GDM1 (cell line): ENCODE measurements at places on chromosomes 1 and 21.

DNA sequence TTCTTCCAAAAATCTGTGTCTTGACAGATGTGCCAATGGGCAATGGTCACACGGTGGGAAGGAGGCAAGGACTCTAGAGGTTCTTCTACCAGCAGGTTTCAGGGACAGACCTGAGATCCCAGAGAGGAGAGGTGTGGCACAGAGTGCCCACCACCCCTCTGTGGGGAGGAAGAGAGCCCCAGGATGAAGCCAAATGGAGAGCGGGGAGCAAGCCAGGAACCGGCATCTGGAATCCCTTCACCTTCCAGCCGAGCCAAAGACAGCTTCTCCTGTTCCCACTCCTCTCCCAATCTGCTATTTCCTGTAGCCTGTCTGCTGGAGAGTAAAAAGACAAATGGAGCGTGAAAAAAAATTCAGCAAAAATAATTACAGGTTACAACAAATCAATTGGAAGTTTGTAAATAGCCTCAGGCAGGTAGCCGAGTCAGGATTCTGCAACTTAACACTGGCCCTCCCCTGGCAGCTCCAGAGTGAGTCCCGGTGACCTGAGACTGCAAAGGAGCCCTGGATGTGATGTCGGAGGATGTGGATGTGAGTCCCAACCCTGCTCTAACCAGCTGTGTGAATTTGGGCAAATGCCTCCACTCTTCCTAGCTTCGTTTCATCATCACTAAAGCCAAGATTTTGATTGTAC is 45.4 kb upstream of the LRRN2 start:
- DNase-seq: no peak

DNA sequence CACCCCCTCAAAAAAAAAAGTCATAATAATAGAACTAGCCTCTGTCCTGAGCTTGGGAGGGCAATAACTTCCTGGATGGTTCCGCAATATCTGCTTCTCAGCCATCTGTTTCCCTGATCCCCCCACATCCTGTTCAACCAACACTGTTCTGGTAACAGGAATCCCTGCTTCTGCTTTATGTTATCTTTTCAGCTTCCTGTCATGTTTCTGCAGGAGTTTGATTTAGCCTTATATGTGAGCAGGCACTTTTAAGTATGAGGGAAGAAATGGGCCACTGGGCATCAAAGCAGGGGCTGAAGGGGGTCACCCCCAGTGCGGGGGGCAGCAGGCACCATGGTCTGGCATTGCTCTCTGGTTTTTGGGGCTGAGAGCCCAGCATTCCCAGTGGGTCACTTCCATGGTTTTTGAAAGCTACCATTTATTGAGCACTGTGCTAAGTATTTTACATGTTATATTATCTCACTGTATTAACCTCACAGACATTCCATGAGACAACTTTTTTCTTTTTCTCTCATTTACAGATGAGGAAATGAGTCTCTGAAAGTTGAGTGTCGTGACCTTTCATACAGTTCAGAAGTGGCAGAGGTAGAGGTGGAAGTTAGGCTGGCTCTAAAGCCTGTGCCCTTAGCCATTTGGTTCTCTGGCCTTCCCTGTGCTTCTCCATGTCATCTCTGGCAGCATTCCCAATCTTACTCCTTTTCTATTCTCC is 61.9 kb downstream of the DNTTIP2 start:
- DNase-seq: peak; percentile 89

GRCh38 chr21:45417951-45418300 is 13.0 kb downstream of the COL18A1 start:
- DNase-seq: no peak

- no peak for DNase-seq
Measured at GRCh38 chr1:155012026-155012546, 9.5 kb downstream of the ZBTB7B start.

GRCh38 chr1:204567071-204567470 is 50.9 kb downstream of the MDM4 start:
- no peak for DNase-seq

DNA sequence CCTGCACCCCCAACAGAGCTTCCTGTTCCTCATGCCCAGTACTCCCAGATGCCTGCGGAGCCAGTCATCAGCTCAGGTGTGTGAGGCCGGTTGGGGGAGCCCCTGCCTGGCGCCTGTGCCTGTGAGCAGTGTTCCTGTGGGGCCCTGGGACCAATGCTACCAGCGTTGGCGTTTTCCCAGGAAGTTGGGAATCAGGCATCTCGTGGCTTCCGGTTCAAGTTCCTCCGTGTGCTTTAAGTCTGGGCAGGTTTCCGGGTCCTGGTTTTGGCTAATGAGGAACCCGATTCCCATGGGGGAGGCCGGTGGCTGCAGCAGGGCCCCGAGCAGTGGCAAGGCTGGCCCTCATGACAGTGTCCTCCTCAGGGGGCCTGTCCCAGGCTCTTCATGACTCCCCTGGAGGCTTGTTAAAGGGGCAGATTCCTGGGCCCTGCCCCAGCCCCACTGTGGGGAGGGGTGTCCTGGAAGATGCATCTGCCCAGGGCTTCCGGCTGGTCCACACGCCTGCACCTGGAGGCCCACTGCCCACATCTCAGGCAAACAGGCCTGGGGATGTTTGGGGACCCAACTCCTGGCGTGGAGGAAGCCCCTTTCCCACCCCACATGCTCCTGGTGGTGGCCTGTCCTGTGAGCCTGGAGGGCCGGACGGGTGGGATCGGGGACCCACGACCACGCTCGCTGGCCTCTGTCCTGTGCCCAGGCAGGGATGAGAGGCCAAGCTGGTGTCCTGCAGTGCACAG is 26.2 kb downstream of the TP73 start:
- DNase-seq: no peak

DNA sequence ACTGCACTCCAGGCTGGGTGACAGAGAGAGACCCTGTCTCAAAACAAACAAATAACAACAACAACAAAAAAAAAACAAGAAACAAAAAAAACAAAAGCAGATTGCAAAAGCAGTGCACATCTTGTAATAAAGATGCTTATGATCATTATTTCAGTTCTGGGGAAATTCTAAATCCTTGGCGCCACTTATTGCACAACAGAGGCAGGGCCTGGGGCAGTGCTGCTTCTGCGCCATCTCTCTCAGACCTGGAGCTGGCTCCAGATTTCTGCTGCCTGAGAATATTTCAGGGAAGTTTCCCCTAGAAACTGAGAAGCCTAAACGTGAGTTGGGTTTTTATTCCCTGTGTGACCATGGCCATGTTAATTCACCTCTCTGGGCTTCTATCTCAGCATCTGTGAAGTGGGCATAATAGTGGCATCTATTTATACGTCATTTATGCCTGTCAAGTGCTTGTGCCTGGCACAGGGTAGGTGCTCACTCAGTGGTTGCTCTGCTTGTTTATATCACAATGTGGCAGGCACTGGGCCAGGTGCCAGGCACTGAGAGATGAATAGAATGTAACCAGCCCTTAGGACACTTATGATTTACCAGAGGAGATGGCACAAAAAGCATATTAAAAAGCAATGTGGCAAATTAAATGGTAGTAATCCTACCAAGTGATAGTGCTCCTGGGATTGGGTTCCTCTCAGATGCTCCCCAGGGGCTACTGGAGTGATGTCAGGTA is 67.9 kb downstream of the MDM4 start:
- no peak for DNase-seq

GRCh38 chr1:211923095-211923494 is 92.5 kb upstream of the LPGAT1 start:
- no peak for DNase-seq

DNA sequence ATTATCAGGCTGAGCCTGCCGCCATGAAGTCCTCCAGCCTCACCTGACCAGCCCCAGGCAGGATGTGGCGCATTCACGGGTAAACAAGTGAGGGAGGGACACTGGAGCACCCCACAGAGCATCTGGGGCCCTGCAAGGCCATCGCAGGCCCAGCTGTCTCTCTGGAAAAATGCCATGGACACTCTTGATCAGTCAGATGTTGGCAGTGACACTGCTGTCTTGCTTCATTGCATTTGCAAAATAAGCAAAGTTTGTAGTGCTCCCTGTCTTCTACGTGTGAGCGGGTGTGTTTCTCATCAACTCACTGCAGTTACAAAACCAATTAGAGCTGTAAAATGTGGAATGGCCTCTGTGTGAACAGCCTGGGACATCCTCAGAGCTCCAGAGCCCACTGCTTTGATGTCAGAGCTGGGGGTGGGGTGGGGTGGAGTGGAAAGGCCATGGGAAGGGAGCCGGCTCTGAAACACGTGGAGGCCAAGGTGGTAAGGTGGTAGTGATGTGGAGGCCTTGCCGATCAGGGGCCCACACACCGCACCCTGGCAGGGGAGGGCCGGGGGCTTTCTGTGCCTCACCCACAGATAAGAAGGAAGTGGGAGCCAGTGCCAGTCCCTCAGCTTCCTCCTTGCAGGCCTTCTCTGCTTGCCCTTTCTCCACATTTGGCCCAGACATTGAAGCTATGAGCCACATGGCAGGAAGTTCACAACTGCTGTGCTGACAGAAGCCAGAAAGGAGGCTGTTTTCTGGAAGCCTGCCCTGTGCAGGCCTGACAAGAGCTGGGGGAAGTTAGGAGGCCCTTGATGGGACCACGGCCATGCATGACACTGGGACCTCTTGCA is 254.9 kb downstream of the RHOU start:
- peak; percentile 94 for DNase-seq

- DNase-seq: no peak
Measured at GRCh38 chr1:230707732-230708630, 5.9 kb downstream of the AGT start.

DNA sequence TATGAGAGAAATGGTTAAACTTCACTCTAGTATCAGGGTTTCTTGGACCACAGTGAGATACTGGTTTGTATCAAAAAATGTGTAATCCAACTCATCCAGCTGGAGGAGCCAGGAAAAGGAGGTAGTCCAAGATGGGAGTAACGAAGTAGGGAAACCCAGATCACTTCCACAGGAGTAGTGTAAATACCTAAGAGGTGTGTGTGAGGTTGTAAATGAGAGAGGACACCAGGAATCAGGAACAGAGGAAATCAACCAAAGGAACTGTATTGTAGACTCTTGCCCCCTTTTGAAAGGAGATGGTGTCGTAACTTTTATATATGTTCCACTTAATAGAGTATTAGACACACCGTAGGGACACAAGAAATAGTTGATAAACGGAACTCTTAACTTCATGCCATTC is 19.7 kb upstream of the TLCD4 start:
- no peak for DNase-seq

GRCh38 chr1:153475282-153475681 is 14.8 kb upstream of the S100A7 start:
- no peak for DNase-seq

GRCh38 chr1:114345930-114346479 is 165.0 kb downstream of the TRIM33 start:
- no peak for DNase-seq

GRCh38 chr1:1441002-1441888 is 5.8 kb downstream of the VWA1 start:
- peak; percentile 25 for DNase-seq

- DNase-seq: no peak
Measured at GRCh38 chr1:29833581-29833980, 597.3 kb downstream of the PTPRU start.

DNA sequence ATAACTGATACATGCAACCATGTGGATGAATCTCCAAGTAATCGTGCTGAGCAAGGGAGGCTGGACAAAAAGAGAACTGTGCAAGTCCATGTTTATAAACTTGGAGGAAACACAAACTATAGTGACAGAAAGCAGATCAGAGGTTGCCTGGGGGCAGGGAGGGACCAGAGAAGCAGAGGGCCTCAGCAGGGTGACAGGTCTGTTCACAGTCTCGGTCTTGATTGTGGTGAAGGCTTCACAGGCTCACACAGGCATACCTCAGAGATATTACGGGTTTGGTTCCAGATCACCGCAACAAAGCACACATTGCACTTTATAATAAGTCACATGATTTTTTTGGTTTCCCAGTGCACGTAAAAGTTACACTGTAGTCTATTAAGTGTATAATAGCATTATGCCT is 28.5 kb downstream of the ACOT7 start:
- no peak for DNase-seq

DNA sequence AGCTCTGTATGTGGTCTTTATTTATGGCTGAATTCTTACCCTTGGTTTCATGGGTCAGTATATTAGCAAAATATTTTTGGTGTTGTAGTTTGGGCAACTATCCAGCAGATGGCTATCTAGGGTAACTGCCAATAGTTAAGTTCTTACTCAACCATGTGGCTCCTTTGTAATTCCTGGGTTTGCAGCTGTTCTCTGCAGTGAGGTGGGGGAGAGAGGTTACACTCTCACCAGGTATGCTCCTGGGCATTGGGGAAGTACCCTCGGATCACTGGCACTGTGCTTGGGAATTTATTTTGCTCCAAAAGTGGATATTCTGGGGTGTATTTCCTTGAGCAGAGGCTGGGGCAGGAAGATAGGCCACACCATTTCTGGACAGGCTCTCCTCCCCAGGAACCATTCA is 436.7 kb upstream of the TMPRSS15 start:
- no peak for DNase-seq

DNA sequence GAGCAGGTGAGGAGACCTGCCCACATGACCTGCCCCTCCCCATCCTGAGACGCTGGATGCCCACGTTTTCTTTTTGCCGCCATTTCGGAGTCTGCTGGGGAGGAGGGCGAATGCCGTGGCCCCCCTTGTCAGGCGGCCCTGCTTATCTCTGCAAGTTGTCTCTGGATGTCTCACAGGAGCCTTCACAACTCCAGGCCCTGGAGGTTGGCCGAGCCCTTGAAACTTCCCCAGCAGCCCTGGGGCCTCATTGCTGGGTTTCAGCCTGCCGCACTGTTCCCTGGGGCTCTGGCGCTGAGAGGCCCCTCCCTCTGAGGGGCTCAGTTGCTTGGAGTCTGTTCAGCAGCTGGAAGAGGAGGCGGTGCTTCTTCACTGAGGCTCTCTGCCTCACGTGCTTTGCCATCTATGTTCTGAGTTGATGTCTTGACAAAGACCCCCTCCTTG is 29.8 kb upstream of the ZBTB21 start:
- no peak for DNase-seq

DNA sequence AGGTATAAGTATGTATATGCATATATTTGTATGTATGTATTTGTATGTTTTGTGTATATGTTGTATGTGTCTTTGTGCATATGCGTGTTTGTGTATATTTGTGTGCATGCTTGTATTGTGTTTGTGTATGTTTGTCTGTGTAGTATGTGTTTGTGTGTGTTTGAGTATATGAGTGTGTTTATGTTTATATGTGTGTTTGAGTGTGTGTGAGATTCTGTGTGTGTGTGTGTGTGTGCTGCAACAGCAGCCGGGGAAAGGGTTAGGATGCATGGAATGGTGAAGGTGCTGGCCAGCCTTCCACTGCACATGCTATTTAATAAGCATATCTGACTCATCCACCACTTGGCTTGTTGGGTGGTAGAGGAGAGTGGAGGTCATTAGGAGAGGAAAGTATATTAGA is 46.6 kb upstream of the RAB4A start:
- DNase-seq: no peak
